ENCODE measurements at places on chromosomes 1 and 21.

DNA sequence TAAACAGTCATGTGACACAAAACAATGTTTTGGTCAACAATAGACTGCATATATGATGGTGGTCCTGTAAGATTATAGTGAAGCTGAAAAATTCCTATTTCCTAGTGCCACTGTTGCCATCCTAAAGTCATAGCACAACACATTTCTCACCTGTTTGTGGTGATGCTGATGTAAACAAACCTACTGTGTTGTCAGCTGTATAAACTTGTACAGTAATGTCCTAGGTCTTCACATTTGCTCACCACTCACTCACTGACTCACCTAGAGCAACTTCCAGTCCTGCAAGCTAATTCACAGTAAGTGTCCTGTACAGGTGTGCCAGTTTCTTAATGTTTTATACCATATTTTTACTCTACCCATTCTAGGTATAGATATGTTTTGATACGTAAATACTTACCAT lies 326.1 kb upstream of the USP24 start:
- H3K4me1 ChIP-seq: no peaks in the 10 kb centered on the region
- H3K27me3 ChIP-seq: no peaks in the 10 kb centered on the region
- no peak overlapping the region for H3K4me3 ChIP-seq
- H3K36me3 ChIP-seq: no peaks in the 10 kb centered on the region

GRCh38 chr1:46647611-46648010 lies 20.6 kb downstream of the ATPAF1 start:
- no peak overlapping the region for H3K4me3 ChIP-seq
- H3K36me3 ChIP-seq: no peaks in the 10 kb centered on the region
- DNase-seq: no peak
- no peak overlapping the region for H3K27ac ChIP-seq
- H3K4me1 ChIP-seq: no peaks in the 10 kb centered on the region

- H3K27ac ChIP-seq: no peak overlapping the region
- no peaks in the 10 kb centered on the region for H3K27me3 ChIP-seq
- no peaks in the 10 kb centered on the region for H3K4me1 ChIP-seq
These were observed 369.0 kb downstream of the MATN1 start for GRCh38 chr1:30354410-30354809.

DNA sequence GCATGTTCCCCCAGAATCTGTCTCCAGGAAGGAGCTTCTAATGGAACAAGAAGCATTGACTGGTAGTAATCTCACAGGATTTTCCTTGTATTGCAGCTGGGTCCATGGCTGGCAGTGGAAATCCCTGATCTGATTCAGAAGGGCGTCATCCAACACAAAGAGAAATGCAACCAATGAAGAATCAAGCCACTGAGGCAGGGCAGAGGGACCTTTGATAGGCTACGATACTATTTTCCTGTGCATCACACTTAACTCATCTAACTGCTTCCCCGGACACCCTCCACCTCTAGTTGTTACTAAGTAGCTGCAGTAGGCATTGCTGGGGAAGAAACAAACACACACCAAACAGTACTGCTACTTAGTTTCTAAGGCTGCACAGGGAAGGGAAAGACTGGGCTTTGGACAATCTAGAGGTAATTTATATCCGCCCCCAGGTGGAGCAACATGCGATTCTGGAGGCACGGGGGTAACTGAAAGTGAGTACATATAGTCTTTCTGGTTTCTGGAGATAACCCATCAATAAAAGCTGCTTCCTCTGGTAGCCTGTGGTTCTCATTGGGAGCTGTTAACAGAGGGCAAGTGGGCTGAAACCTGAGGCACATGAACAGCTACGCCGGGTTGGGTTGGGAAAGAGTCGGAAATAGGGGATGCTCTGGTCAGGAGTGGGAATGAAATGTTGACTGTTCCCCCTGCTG lies 837 bp upstream of the USP21 start:
- H3K36me3 ChIP-seq: no peaks in the 10 kb centered on the region
- H3K4me1 ChIP-seq: no peaks in the 10 kb centered on the region
- H3K27me3 ChIP-seq: no peaks in the 10 kb centered on the region
- DNase-seq: no peak
- peak overlapping the region; percentile 89 for H3K27ac ChIP-seq

DNA sequence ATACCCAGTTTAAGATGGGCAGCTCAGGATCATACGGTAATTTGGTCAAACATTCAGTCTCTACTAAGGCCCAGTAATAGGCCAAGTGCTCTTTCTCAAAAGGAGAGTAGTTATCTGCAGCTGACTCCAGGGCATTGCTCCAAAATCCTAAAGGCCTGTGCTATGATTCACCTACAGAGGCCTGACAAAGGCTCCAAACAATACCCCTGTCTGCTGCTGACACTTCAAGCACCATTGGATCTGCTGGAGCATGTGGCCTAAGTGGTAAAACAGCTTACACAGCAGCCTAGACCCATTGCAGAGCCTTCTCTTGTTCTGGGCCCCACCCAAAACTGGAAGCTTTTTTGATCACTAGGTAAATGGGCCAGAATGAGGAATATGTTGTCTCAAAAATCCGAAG lies 22.8 kb downstream of the SLAMF7 start:
- DNase-seq: no peak
- no peak overlapping the region for H3K4me3 ChIP-seq
- no peaks in the 10 kb centered on the region for H3K27me3 ChIP-seq
- H3K36me3 ChIP-seq: no peaks in the 10 kb centered on the region
- H3K4me1 ChIP-seq: no peaks in the 10 kb centered on the region

- H3K4me1 ChIP-seq: no peaks in the 10 kb centered on the region
- DNase-seq: no peak
- H3K27me3 ChIP-seq: no peaks in the 10 kb centered on the region
- no peak overlapping the region for H3K4me3 ChIP-seq
- H3K36me3 ChIP-seq: no peaks in the 10 kb centered on the region
- no peak overlapping the region for H3K27ac ChIP-seq
These were observed 126.4 kb downstream of the VPS13D start for GRCh38 chr1:12356004-12356890.

- H3K27me3 ChIP-seq: no peaks in the 10 kb centered on the region
- no peak overlapping the region for H3K27ac ChIP-seq
- H3K4me3 ChIP-seq: peak overlapping the region; percentile 6
- H3K4me1 ChIP-seq: no peaks in the 10 kb centered on the region
- no peaks in the 10 kb centered on the region for H3K36me3 ChIP-seq
- no peak for DNase-seq
These were observed 3.1 kb upstream of the CDC14A start for GRCh38 chr1:100349246-100349645.

DNA sequence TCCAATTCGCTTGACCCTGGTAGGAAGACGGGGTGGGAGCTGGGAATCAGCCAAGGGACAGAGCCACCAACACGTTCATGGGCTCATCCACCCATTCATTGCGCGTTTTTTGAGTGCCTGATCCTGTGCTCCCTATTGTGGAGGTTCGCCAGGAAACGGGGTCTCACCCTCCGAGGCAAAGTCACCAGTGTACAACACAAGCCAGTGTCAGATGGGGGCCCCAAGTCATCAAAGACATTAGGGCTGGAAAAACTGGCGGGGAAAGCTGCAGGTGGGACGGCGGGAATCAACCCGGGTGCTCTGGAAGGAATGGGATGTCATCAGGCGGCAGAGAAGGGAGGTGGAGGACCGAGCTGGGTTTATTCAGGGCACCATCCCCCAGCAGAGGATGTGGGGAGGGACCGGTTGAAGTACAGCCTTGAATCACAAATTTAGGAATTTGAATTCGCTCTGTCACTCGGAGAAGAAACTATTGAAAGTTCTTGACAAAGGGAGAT lies 667 bp upstream of the NID1 start:
- DNase-seq: no peak
- peak overlapping the region; percentile 60 for H3K4me3 ChIP-seq
- peak overlapping the region; percentile 94 for H3K27ac ChIP-seq
- H3K27me3 ChIP-seq: no peaks in the 10 kb centered on the region
- H3K4me1 ChIP-seq: peaks cover 8% of the 10 kb centered on the region

GRCh38 chr1:29967261-29967660 lies 730.9 kb downstream of the PTPRU start:
- DNase-seq: no peak
- no peaks in the 10 kb centered on the region for H3K36me3 ChIP-seq
- H3K27me3 ChIP-seq: no peaks in the 10 kb centered on the region

DNA sequence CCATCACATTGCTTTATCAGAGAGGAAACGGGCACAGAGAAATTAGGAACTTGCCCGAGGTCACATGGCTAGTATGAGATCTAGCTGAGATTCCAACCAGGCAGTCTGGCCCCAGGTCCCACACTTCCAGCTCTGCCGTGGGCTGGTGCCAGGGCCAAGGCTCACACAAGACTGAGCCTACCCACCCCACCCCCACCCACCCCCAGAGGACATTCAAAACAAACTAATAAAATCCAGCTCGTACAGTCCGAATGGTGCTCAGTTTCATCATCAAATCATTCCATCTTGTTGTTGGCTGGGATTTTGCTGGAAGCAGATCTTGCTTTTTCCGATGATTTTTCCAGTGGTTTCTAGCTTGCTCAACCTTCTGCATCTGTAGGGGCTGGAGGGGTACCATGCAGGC lies 27.9 kb downstream of the MATN1 start:
- no peaks in the 10 kb centered on the region for H3K27me3 ChIP-seq
- no peak overlapping the region for H3K27ac ChIP-seq
- DNase-seq: no peak
- H3K4me1 ChIP-seq: no peaks in the 10 kb centered on the region

DNA sequence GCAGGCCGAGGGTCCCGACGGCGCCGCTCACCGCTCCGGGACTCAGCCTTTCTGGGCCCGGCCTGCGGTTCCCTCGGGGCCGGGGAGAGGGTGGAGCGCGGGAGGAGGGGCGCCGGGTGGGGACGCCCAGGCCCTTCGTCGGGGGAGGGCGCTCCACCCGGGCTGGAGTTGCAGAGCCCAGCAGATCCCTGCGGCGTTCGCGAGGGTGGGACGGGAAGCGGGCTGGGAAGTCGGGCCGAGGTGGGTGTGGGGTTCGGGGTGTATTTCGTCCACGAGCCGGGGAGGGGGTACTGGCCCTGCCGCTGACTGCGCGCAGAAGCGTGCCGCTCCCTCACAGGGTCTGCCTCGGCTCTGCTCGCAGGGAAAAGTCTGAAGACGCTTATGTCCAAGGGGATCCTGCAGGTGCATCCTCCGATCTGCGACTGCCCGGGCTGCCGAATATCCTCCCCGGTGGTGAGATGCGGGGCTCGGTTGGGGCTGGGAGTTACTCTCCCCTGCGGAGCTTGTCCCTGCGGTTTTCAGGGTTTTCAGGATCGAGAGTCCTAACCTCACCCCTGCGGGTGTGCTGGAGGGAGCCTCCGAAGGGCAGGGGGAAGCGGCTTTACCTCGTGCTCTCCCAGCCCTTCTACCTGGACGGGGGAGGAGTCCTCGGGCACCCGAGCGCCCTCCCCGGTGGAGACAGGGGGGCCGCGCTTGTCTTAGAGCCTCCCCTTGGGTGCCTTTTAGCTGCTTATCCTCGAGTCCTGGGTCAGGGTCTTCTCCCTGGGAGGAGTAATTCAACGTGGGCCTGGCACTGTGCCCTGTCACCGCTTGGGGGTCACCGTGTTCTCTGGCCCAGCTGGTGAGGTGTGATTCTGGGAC lies 2.1 kb downstream of the SAMD11 start:
- peaks cover 48% of the 10 kb centered on the region for H3K27me3 ChIP-seq
- peaks cover 6% of the 10 kb centered on the region for H3K4me1 ChIP-seq
- H3K4me3 ChIP-seq: peak overlapping the region; percentile 50

GRCh38 chr1:64933296-64934070 lies 32.9 kb downstream of the JAK1 start:
- H3K27me3 ChIP-seq: no peaks in the 10 kb centered on the region
- no peaks in the 10 kb centered on the region for H3K4me1 ChIP-seq
- H3K27ac ChIP-seq: peak overlapping the region; percentile 44
- DNase-seq: no peak
- no peak overlapping the region for H3K4me3 ChIP-seq

DNA sequence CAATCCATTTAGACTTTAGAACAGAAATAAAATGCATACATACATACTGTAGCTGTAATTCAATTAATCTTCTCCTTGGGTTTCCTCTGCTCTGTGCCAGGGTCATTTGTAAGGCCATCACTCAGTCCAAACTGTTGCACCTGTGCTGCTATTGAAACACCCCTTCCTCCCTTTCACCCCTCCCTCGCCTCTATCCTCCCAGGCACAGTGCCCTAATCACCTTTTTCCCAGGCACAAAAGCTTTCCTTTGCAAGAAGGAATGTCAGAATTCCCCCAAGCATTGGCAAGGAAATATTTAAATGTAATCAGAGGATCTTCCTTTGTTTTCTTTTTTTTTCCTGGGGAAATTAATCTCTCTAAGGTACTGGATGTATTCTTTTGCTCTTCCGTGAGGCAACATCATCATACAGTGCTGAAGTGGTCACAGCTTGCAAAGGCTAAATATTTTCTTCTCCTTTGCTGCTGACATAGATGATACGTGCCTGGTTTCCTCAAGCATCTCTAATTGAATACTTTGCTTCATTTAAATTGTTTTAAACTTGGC lies 339.3 kb upstream of the NR5A2 start:
- no peak for DNase-seq
- H3K36me3 ChIP-seq: no peaks in the 10 kb centered on the region
- H3K27ac ChIP-seq: no peak overlapping the region
- no peaks in the 10 kb centered on the region for H3K27me3 ChIP-seq
- H3K4me3 ChIP-seq: no peak overlapping the region
- H3K4me1 ChIP-seq: no peaks in the 10 kb centered on the region

DNA sequence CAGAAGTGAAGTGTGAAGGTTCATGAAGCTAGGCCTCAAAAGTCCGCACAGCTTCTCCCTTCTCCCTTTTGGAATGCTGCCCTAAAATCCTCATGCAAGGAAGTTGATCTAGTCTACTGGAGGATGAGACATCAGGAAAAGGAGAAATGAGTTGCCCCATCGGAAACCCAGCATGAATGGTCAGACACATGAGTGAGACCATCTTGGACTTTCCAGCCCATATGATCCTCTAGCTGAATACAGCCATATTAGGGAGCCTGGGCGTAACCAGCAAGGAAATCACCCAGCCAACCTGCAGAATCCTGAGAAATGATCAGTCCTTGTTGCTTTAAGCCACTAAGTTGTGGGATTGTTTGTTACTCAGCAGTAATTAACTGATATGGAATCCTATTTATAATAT lies 12.5 kb downstream of the DBT start:
- no peak overlapping the region for H3K27ac ChIP-seq
- no peaks in the 10 kb centered on the region for H3K27me3 ChIP-seq
- no peak overlapping the region for H3K4me3 ChIP-seq
- no peak for DNase-seq

DNA sequence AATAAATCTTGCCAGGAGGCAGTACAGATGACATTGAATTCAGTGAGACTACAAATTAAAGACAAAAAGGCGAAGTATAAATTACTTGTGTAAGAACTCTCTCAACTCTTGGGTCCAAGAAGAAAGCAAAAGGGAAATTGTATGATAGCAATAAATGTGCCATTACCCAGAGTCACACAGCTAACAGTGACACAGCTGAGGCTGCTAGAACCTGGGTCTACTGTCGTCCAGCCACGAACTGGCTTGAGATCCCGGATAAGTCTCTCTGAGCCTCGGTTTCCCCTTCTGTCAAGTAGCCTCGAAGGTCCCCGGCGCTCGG lies 362 bp upstream of the ROR1 start:
- H3K4me3 ChIP-seq: peak overlapping the region; percentile 86
- peak overlapping the region; percentile 89 for H3K27ac ChIP-seq
- no peaks in the 10 kb centered on the region for H3K27me3 ChIP-seq
- H3K4me1 ChIP-seq: no peaks in the 10 kb centered on the region

GRCh38 chr1:183267646-183268431 lies 81.8 kb downstream of the LAMC2 start:
- H3K4me1 ChIP-seq: no peaks in the 10 kb centered on the region
- H3K27me3 ChIP-seq: no peaks in the 10 kb centered on the region

GRCh38 chr1:234476172-234476571 lies 2.8 kb downstream of the TARBP1 start:
- no peak overlapping the region for H3K4me3 ChIP-seq
- no peaks in the 10 kb centered on the region for H3K4me1 ChIP-seq
- H3K36me3 ChIP-seq: no peaks in the 10 kb centered on the region

GRCh38 chr1:41914516-41914915 lies 4.2 kb downstream of the HIVEP3 start:
- no peaks in the 10 kb centered on the region for H3K27me3 ChIP-seq
- peaks cover 25% of the 10 kb centered on the region for H3K4me1 ChIP-seq
- H3K36me3 ChIP-seq: no peaks in the 10 kb centered on the region
- no peak for DNase-seq
- no peak overlapping the region for H3K4me3 ChIP-seq
